ENCODE measurements at places on chromosomes 7 and 10.
A peak's percentile ranks its signal among the peaks of the same experiment; 100 is the strongest.

DNA sequence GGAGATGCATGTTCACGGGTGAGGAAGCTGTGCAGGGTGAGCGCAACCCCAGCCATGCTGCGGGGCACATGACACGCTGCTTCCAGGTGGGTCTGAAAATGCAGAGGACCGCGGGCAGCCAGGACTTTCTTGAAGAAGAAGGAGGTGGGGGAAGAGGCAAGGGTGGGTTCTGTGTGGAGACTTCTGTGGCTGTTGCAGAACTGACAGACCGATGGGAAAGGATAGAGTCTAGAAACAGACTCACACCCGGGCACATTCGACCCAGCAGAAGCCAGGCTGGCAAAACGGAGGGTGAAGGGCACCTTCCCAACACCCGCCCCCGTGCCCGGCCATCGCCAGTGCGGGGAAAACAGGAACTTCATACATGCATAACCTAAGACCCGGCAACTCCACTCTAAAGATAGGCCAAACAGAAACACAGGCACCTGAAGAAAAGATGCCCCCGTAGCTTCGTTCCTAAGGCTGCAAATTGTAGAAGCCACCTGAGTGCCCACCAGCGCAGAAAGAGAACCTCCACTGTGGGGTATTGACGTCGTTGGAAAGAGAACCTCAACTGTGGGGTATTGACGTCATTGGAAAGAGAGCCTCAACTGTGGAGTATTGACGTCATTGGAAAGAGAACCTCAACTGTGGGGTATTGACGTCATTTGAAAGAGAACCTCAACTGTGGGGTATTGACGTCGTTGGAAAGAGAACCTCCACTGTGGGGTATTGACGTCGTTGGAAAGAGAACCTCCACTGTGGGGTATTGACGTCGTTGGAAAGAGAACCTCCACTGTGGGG lies 4.8 kb upstream of the KNDC1 start:
- no peak for DNase-seq

DNA sequence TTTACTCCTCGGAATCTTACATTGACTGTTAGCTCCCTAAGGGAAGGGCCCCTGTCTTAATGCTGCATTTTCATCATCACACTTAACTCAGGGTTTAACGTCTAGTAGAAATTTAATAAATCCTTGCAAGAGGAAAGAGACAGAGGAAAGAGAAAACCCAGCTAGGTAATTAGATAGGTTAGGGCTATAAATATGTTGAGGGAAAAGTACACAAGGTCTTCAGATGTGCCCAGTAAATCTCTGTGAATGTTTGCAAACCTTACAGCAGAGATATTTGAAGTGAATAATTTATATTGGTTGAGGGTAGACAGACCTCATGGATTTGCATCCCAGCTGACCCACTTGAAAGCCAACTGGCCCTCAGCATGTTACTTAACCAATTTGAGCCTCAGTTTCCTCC lies 315.5 kb upstream of the NPVF start:
- DNase-seq, result no peak

DNA sequence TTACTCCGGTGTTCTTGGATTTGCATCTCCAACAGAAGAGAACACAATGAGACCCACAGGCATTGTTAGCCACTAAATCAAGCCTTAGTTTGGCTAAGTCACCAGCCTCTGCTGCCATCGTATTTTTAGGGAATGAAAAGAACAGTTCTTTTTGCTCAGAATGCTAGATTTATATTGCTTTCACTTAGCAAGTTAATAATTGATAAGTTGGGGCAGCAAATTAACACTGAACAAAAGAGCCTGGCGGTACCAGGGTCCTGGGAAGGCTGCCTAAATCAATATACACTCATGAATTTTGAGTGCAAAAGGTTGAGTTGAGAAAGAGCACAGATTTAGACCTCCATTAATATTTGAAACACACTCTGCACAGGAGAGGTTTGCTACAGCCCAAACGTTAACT lies 767.7 kb downstream of the TYW1 start:
- DNase-seq, result no peak

DNA sequence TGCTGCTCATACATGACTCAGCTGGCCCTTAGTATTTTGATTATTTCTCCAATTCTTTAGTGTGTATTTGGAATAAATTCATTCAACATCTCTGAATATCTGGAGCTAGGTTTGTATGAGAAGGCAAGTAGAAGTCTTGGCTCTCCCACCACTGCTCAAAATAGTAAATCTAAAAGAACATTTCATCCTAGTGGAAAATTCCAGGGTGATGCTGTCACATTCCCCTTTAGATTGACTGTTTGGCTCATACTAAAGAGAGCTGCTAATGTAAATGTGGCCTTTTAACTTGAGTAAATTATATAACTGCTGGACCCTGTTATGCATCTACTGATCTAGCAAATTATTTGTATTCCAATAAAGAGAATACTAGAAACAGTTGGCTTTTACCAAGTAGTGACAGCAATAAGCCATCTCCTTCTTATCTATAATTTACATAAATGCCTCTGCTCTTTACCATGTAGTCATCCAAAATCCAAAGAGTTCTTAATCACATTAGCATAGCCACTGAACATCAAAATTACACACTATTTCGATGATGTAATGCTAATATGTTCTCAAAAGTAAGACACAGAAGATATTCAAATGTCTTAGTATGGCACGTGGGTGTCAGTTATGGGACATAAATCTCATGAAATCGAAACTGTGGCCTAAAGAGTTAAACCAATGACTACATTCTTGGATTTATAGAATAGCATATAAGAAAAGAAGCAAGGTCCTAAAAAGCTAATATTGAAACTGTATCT lies 86.9 kb upstream of the KCND2 start:
- no peak for DNase-seq

DNA sequence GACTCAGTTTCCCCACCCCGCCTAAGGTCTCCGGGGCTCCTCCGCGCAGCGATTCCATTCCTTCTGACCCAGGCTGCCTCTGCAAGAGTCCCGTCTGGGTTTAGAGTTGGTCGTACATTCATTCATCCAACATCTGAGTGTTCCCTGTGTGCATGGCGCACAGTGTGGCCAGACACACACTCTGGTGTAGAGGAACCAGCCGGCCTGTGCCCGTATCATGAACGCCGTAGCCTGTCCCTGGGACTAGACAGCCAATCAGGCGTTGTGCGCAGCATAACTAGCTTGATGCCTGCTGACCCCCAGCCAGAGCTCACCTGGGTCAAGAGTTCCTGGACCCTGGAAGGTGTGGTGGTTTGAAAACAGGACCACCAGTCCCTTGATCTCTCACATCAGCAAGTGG lies 20.9 kb upstream of the PDGFA start:
- DNase-seq, result no peak

GRCh38 chr7:52302765-52303520 lies 732.5 kb upstream of the POM121L12 start:
- DNase-seq, result no peak

- DNase-seq, result no peak
Observed at GRCh38 chr10:123766012-123766411, 99.9 kb downstream of the GPR26 start.

GRCh38 chr7:133115596-133115995 lies 33.7 kb upstream of the CHCHD3 start:
- DNase-seq, result no peak

GRCh38 chr10:84899268-84899667 lies 570.9 kb downstream of the CCSER2 start:
- DNase-seq, result no peak

DNA sequence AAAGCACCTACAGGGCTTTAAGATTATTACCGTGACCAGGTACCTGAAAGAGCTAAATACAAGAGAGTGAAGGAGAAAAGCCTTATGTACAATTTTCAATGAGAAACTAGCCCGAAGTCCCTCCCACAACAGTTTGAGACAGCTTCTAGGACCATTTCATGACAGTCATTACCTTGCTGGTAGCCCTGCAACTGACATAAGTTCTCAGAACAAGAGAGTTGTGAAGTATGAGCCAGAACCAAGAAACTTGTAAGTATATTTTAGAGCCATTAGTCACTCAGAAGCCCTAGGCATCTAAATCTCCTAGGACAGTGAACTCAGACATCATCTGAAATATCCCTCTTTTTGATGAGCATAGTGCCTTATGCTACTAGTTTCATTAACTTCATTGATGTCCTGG lies 792.1 kb downstream of the GRM8 start:
- DNase-seq, result no peak

- DNase-seq, result no peak
Observed at GRCh38 chr7:2452074-2452507, 24.1 kb downstream of the GRIFIN start.

DNA sequence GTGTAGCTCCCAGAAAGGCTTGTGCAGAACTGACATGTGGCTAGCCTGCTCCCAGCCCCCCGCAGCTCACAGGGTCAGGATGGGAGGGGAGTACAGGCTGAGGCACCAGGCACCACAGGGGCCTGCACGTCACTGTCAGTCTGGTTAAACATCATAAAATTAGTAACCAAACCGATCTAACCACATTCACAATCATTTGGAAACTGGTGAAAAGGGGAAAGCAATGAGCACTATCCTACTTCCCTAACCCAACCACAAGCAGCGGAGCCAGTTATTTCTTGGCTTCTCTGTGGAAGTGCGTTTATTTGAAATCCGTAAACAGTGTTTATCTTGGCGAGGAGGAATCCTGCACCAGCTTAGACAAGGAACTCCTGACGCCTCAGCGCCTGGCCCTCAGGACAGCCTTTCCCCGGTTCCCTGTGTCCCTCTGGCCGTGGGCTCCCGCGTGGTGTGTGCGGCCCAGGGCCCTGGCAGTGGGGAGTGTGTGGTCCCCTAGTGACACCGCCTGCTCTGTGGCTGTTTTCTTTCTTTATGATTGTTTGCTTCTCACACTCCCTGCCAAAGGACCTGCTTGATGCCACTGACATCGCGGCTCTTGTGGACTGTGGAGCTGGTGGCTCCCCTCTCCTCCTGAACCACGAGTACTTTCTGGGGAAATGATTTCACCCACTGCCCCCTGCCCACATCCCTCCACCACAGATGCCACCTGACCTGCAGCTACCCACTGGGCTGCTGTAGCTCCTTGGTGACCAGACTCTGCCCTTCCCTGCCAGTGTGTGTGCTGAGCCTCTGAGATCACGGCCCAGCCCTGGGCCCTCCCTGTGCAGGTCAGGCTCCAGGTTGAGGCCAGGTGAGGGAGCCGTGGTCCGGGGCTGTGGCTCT lies 38.0 kb downstream of the INPP5A start:
- DNase-seq, result no peak

DNA sequence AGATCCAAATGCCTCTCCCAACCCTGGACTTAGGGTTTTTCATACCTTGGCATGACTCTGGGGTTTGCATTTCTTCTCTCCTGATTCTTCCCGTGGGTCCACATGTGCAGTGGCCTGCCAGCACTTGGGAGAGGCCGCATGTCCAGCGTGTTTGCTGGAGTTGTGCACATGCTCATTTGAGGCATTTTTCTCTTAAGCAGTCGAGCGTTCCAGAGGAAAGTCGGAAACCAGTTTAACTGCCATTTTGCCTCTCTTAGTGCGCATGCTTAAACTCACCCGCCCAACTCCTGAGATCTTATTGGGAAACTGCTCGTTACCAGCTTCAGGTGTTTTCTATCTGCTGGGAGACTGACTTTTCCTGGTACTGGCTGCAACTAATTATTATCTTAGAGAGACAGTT lies 888.4 kb upstream of the PHF14 start:
- DNase-seq, result no peak

- no peak for DNase-seq
Observed at GRCh38 chr10:75956624-75957023, 525.2 kb downstream of the LRMDA start.

GRCh38 chr7:85090143-85090542 lies 96.7 kb downstream of the SEMA3D start:
- no peak for DNase-seq

DNA sequence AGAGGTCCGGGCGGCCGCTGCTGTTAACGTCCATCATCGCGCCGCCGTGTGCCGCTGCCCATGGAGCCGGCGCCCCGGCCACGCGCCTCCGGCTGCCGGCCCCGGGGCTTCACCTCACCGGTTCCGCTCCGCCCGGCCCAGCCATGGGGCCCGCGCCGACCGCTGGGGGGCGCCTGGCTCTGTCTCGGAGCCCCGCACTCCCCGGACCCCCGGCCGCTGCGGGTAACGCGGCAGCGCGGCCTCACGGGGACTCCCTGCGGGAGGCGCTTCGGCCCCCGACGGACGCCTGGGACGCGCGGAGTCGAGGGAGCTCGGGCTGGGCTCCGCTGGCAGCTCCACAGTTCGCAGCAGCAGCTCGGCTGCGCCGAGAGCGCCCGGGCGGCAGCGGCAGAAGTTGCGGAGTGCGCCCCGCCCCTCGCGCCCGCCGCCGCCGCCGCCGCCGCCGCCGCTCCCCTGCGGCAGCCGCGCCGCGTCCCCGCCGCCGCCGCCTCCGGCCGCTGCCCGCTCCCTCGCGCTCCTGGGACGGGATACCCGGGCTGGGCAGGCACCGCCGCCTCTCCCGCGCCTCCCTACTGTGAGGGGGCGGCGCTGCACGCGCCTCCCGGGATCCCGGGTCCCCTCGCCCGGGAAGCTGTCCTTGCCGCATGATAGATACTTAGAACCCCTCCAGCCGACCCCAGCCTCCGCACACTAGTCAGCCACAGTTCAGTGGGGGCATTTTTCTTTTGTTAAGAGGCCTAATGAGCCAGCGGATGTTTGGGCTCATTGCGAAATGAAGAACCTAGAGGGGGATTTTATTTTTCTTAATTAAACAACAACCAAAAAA lies at the start of gene HTR7:
Gene HTR7 (minus strand): TSS at position 405 of the 826 bp plus-strand sequence. CDS start 368 bp downstream, at position 37.
- peak; percentile 40 for DNase-seq

DNA sequence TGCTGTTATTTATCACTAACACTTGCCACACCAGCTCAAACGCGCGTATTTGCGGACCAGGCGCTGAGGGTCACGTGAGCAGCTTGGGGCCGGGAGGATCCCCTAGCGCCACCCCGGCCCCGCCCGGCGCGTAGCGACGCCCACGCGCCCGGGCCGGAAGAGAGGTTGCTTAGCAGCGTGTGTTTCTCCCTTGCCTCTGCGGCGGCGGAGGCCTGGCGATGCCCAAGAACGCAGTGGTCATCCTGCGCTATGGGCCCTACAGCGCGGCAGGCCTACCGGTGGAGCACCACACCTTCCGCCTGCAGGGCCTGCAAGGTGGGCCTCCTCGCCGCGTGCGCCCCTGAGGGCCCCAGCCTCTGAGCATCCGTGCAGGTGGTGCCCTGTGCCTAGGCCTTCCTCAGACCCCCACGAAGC lies at the start of gene C10orf53:
Gene C10orf53 (plus strand): TSS at position 172 of the 414 bp plus-strand sequence. CDS start 47 bp downstream, at position 219.
- peak; percentile 15 for DNase-seq

- no peak for DNase-seq
Observed at GRCh38 chr10:30822693-30823465, 193.3 kb upstream of the LYZL2 start.

DNA sequence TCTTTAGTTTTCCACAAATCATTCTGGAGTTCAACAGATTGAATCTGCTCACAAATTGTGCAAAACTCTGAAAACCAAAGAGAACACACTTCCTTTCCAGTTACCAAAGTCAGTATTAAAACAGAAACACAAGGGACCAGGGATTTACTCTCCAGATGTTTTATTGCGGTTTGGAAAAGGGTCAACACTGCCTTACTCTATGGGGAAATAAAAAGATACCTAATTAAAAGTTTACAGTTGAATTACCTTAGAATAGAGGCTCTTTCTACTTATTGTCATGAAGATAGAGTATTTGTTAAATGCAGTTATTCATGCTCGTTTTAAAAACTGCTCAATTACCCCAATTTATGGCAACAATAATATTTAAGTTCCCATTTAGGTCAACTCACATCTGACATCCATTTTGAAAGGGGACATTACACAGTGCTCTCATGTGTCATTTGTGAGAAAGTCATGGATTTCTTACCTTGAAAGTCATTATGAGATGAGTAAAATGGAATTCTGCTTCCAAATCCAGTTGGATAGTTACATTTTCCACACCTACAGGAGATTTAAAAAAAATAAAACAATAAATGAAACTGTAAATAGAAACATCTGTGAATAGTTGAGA lies 8.4 kb downstream of the LAMB1 start:
- no peak for DNase-seq

- DNase-seq, result no peak
Observed at GRCh38 chr7:26279405-26279804, 12.3 kb upstream of the SNX10 start.

GRCh38 chr10:132873395-132873794 lies 69.0 kb downstream of the CFAP46 start:
- no peak for DNase-seq

Data from activated CD8-positive, alpha-beta memory T cell treated with anti-CD3 and anti-CD28 coated beads for 48 hours (primary cell).